T-helper 17 cell (primary cell): ENCODE measurements at places on chromosomes 6 and 20. TPM values are rescaled to one million over a fixed set of nuclear protein-coding genes. Genes with fewer than 3 reads are reported as not detected.

DNA sequence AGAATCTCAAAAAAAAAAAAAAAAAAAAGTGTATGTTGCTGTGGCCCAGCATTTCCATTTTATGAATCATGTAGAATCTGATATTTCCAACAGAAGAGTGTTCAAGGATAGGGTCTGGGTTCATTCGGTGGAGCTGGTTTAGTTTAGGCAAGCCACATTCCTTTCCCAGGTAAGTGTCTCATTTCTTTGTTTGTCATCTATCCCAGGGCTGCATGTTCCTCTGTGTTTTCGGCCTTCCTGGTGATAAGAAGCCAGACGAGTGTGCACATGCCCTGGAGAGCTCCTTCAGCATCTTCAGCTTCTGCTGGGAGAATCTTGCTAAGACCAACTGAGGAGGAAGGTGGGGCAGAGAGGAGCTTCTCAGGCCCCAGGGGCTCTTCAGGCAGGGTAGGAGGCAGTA, 38.2 kb downstream of the NFYA start:
- no peak overlapping the region for H3K4me3 ChIP-seq
- no peak overlapping the region for H3K27ac ChIP-seq
- no peak for DNase-seq
- no peaks in the 10 kb centered on the region for H3K27me3 ChIP-seq
- peaks cover 3% of the 10 kb centered on the region for H3K4me1 ChIP-seq

- H3K4me3 ChIP-seq: peak overlapping the region; percentile 89
- no peaks in the 10 kb centered on the region for H3K27me3 ChIP-seq
- H3K4me1 ChIP-seq: peaks cover 42% of the 10 kb centered on the region
- DNase-seq: peak; percentile 23
- peaks cover 2% of the 10 kb centered on the region for H3K36me3 ChIP-seq
These were observed 49.5 kb downstream of the TOX2 start for GRCh38 chr20:43963872-43964791.

- H3K4me1 ChIP-seq: peaks cover 28% of the 10 kb centered on the region
- no peak for DNase-seq
- H3K36me3 ChIP-seq: peaks cover 14% of the 10 kb centered on the region
- H3K27ac ChIP-seq: peak overlapping the region; percentile 94
These were observed 23.8 kb downstream of the SAMHD1 start for GRCh38 chr20:36927704-36928103.

GRCh38 chr20:38353316-38353715, 7.0 kb downstream of the LBP start:
- H3K27ac ChIP-seq: peak overlapping the region; percentile 24
- no peak for DNase-seq
- no peaks in the 10 kb centered on the region for H3K36me3 ChIP-seq
- H3K4me1 ChIP-seq: peaks cover 7% of the 10 kb centered on the region
- no peak overlapping the region for H3K4me3 ChIP-seq

- H3K27me3 ChIP-seq: peaks cover 26% of the 10 kb centered on the region
- H3K27ac ChIP-seq: no peak overlapping the region
- peaks cover 7% of the 10 kb centered on the region for H3K4me1 ChIP-seq
- H3K4me3 ChIP-seq: no peak overlapping the region
- no peaks in the 10 kb centered on the region for H3K36me3 ChIP-seq
These were observed 3.6 kb upstream of the PHIP start for GRCh38 chr6:79081663-79082062.

GRCh38 chr6:142803032-142803431, 141.9 kb downstream of the HIVEP2 start:
- peaks cover 4% of the 10 kb centered on the region for H3K36me3 ChIP-seq
- DNase-seq: no peak
- no peak overlapping the region for H3K4me3 ChIP-seq
- H3K27ac ChIP-seq: peak overlapping the region; percentile 88
- H3K27me3 ChIP-seq: no peaks in the 10 kb centered on the region

- DNase-seq: no peak
- H3K27me3 ChIP-seq: peaks cover 13% of the 10 kb centered on the region
- no peak overlapping the region for H3K27ac ChIP-seq
- no peaks in the 10 kb centered on the region for H3K4me1 ChIP-seq
These were observed 31.7 kb downstream of the C6orf52 start for GRCh38 chr6:10662742-10663141.

Gene CST5
- total RNA-seq: not detected

Gene CAPN11
- total RNA-seq: 0.26 TPM

DNA sequence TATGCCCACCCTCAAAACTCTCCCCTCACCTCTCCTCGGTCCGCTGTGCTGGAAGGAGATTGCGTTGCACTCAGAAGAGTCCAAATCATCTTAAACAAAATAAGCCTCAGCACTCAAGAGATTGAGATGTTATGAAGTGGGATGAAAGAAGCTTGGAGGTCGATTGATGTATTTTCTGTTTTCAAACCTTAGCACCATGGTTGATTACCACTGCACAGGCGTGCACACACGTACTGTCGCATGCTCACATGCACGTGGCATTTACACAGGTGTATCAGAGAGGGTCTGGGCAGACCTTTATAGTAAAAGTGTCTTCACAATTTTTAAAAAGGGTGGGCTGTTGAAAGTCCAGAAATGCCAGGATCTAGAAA, 612 bp upstream of the AGPAT4 start:
- no peak for DNase-seq
- peaks cover 25% of the 10 kb centered on the region for H3K4me1 ChIP-seq
- H3K4me3 ChIP-seq: peak overlapping the region; percentile 95
- H3K27me3 ChIP-seq: no peaks in the 10 kb centered on the region
- peak overlapping the region; percentile 97 for H3K27ac ChIP-seq
- H3K36me3 ChIP-seq: peaks cover 6% of the 10 kb centered on the region

DNA sequence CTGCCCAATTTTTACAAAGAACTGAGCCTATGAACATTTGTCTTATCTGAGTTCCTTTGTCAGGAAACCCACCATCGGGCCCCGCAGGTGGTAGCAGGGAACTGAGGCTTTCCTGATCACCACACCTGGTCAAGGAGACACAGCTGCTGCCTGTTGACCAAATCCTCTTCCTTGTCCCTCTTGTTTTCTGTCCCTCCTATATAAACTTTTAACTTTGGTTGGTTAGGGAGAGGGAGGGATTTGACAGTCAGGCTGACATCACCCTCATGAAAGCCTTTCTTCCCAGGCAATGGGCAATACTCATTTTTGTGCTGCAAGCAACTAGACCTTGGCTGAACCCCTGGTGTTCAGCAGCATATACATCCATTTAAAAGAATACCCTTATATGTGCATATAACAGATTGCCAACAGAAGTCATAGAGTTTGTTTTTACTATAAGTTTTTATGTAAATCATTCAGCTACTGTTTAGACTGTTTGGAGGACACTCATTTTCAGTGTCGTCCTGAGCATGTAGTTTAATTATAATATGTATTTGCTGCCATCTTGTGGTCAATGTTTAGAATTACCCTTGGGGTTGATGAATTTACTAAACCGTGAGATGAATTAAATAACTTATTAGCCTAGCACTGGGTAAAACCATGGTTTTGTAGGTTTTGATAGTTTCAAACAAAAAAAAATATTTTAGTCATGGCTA, 17.0 kb downstream of the CRISP1 start:
- no peaks in the 10 kb centered on the region for H3K36me3 ChIP-seq
- H3K4me3 ChIP-seq: no peak overlapping the region
- peaks cover 25% of the 10 kb centered on the region for H3K27me3 ChIP-seq
- no peaks in the 10 kb centered on the region for H3K4me1 ChIP-seq

Gene COL10A1
- not detected for total RNA-seq

DNA sequence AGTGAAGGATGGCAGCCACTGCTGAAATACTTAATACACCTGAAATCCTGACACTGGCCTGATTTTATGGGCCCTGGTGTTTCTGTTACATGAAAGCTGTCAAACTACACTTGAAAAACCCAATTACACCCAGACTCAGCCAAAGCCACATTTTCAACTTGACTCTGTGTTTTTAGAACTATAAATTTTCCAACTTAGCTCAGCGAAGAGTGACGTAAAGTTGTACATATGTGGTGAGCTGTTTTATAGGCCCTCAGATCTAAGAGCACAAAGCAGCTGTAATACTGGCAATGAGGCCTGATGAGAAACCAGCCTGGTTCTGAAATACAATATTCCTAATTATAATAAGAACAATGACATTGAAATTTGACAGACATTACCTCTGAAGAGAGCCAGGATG, 18.6 kb downstream of the SCML4 start:
- no peak for DNase-seq
- H3K4me1 ChIP-seq: peaks cover 37% of the 10 kb centered on the region
- H3K27me3 ChIP-seq: no peaks in the 10 kb centered on the region

Gene TNNC2
- total RNA-seq: 0.99 TPM

DNA sequence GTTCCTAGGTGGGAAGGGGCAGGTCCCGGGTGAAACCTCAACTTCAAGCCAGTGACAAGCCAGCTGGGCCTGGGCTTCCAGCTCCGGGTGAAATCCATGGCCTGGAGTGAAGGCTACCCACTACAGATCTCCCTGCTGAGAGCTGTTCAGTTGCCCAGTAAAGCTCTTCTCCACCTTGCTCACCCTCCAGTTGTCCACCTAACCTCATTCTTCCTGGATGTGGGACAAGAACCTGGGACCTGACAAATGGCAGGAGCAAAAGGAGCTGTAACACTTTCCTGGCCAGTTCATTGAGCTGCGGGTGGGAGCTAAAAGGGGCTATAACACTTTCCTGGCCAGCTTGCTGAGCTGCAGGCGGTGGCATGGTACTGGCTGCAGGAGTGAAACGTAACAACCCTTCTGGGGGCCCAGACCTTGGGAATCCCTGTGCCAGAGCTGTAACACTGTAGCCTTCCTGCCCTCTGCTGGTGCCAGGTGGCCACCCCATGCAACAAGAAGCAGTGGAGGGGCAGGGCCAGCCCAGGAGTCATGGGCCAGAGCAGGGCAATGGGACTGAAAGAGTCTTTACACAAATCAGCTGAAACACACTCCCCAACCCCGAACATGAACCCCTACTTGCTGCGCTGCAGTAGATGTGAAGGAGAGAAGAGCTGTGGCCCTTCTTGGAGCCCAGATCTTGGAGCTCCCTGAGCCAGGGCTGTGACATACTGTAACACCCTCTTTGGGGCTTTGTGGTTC, 3.6 kb upstream of the HINT3 start:
- H3K36me3 ChIP-seq: peaks cover 9% of the 10 kb centered on the region
- H3K27me3 ChIP-seq: peaks cover 43% of the 10 kb centered on the region
- no peak overlapping the region for H3K4me3 ChIP-seq
- no peak overlapping the region for H3K27ac ChIP-seq
- DNase-seq: no peak

Gene RBCK1
- total RNA-seq: 62.1 TPM

Gene PCIF1
- total RNA-seq: 72.4 TPM

DNA sequence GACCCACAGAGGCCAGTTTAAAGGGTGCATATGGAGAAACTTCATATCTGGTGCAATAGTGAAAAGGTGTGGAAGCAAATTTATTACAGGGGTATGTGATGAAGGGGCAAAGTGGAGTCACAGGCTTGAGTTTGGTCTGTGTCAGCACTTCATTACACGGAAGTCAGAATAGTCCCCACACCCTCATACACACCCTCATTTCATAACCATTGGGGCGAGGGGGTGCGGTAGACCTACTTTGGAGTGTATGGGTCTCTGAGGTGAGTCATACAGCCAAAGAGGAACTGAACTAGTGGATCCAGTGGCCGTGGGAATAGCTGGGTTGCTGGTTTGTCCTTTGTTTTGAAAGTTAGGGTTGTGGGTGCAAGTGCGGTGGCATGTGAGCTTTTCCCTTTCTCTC, 3.3 kb downstream of the TM9SF4 start:
- no peak for DNase-seq
- no peaks in the 10 kb centered on the region for H3K27me3 ChIP-seq
- peaks cover 6% of the 10 kb centered on the region for H3K36me3 ChIP-seq
- peak overlapping the region; percentile 100 for H3K27ac ChIP-seq
- no peak overlapping the region for H3K4me3 ChIP-seq
- H3K4me1 ChIP-seq: peaks cover 43% of the 10 kb centered on the region

GRCh38 chr6:158646023-158646910, 1.7 kb upstream of the DYNLT1 start:
- peaks cover 54% of the 10 kb centered on the region for H3K4me1 ChIP-seq
- DNase-seq: no peak
- no peaks in the 10 kb centered on the region for H3K27me3 ChIP-seq
- H3K36me3 ChIP-seq: peaks cover 4% of the 10 kb centered on the region
- peak overlapping the region; percentile 99 for H3K27ac ChIP-seq
- H3K4me3 ChIP-seq: peak overlapping the region; percentile 96

Gene C6orf163
- total RNA-seq: 1.8 TPM

DNA sequence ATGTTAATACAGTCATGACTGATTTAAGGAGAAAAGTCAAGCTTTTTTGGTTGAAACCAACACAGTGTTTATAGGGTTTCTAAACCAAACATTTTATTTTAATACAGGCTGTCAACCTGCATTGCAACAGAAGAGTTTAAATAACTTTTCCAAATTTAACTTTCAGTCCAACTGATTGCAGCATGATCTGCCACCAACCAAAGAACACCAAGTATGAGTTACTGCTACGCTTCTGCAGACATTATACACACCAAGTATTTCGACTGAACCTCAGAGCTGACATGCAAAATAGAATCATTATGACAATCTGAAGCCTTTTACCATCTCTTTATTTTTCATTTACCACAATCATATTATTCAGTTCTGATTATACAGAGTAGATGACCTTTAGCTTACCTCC, 151.2 kb upstream of the DST start:
- no peak overlapping the region for H3K4me3 ChIP-seq
- no peak for DNase-seq
- H3K27me3 ChIP-seq: peaks cover 18% of the 10 kb centered on the region
- no peak overlapping the region for H3K27ac ChIP-seq

DNA sequence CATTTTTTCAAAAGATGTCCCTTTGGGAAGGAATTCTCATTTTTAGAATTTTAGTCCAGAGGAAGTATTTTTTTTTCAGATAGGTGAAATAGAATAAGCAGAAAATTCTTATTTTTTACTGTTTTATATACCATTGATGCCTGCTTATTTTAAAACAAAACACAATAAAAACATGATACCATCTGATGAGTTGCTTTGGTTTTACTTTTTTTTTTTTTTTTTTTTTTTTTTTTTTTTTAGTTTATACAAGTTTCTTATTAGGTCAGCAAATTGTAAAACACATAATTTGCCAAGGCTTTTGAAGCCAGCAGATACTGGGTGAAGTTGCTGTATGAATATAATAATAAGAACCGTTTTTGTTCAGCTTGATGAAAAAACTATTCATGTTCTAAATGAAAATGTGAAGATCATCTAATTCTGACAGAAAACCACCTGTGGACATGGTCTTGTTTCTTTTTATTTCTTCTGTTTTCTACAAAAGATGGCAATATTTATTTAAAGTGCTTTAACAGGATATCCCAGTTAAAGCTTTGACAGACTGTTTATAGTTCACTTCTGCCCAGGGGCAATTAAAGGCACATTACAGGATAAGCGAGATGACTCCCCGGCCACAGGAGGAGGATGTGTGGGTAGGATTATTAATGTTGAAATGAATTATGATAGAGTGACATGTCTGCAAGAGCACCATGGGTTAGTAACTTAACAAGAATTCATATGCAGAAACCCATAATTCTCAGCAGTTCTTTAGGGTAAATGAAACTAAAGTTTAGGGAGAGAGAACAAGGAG, 31.1 kb downstream of the MYB start:
- H3K36me3 ChIP-seq: no peaks in the 10 kb centered on the region
- DNase-seq: no peak
- H3K4me1 ChIP-seq: peaks cover 23% of the 10 kb centered on the region
- H3K27me3 ChIP-seq: peaks cover 22% of the 10 kb centered on the region

Gene OPRM1
- total RNA-seq: not detected

DNA sequence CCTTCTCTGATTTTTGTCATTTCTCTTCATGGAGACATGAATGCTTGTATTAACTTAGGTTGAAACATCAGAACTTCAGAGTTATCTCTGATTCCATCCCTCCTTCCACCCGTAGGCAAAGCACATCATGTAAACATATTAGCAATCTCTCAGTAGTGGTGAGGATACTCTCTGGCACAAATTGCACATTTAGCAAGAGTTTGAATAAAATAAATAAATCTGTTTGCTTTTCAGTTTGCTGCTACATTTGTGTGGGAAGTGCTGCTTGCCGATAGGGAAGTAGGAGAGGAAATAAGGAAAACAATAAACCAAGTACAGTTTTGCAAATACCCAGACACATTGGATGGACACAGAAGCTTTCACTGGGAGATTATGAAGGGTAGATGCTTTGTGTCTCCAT, 359.0 kb downstream of the BCKDHB start:
- H3K27ac ChIP-seq: no peak overlapping the region
- no peaks in the 10 kb centered on the region for H3K27me3 ChIP-seq
- DNase-seq: no peak
